ENCODE measurements at places on chromosomes 4 and X. TPM values are rescaled to one million over a fixed set of nuclear protein-coding genes. Genes with fewer than 3 reads are reported as not detected.

Gene VCX
- total RNA-seq, result not detected

Gene SMIM10
- 2.6 TPM for total RNA-seq

Gene CCNB3
- 0.89 TPM for total RNA-seq

- DNase-seq, result no peak
Observed at GRCh38 chr4:67546004-67546356, 677 bp upstream of the CENPC start.

All from neural crest cell (in vitro differentiated cells).